ENCODE measurements at places on chromosomes 2 and 18. TPM values are rescaled to one million over a fixed set of nuclear protein-coding genes. Genes with fewer than 3 reads are reported as not detected.

- DNase-seq, result no peak
- no peaks in the 10 kb centered on the region for H3K4me1 ChIP-seq
- no peaks in the 10 kb centered on the region for H3K27me3 ChIP-seq
- H3K36me3 ChIP-seq, result no peaks in the 10 kb centered on the region
- H3K4me3 ChIP-seq, result no peak overlapping the region
- H3K27ac ChIP-seq, result no peak overlapping the region
These were observed 195.3 kb upstream of the EPHA4 start for GRCh38 chr2:221767106-221768012.

- H3K27me3 ChIP-seq, result no peaks in the 10 kb centered on the region
- H3K27ac ChIP-seq, result peak overlapping the region; percentile 58
- DNase-seq, result peak; percentile 85
- peaks cover 2% of the 10 kb centered on the region for H3K4me1 ChIP-seq
- H3K36me3 ChIP-seq, result no peaks in the 10 kb centered on the region
- no peak overlapping the region for H3K4me3 ChIP-seq
These were observed 48.9 kb downstream of the TSN start for GRCh38 chr2:121804340-121804739.

DNA sequence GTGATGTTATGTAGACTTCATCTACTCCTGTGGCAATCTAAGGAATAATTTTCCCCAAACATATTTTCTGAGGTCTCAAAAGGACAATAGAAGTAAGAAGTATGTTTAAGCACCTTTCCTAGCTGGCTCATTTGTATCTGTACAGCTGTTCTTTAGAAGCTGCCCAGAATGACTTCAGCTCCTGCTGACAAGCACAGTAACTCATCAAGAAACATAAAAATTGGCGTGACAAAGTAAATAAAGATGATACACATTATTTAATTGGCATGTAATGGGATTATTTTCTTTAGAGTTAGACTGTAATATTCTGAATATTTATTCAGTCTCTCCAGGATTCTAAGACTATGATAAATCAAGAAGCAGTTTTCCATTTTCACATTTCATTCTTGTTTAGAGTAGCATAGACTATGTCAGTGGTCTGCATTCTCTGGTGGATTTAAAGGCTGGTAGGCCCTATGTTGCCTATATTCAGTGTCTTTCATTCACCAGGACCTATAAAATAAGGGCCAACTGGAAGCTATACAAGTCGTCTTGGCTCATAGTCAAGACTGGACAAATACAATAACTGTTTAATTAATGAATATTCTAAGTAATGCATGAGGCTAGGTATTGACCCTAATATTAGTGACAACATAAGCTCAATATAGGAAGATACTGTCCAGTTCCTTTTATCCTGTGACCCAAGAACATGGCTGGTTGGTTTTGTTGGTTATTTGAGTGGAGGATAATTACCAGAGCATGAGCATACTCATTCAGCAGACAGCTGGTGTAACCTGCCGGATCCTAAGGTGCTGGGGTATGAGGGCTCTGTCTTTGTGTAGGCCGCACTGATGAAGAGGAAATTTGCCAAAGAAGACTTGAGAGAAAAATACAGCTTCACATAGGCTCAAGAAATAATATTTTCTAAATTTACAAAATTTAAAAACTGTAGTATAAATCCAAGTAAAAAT, 107.0 kb downstream of the PDE1A start:
- no peak overlapping the region for H3K4me3 ChIP-seq
- no peaks in the 10 kb centered on the region for H3K36me3 ChIP-seq
- H3K27me3 ChIP-seq, result no peaks in the 10 kb centered on the region
- no peak overlapping the region for H3K27ac ChIP-seq

The RBKS gene
- 7.2 TPM for polyA plus RNA-seq

The GKN1 gene
- not detected for polyA plus RNA-seq

The ST8SIA5 gene
- 0.08 TPM for polyA plus RNA-seq
